ENCODE measurements at places on chromosomes 16 and 17.
A peak's percentile ranks its signal among the peaks of the same experiment; 100 is the strongest.

DNA sequence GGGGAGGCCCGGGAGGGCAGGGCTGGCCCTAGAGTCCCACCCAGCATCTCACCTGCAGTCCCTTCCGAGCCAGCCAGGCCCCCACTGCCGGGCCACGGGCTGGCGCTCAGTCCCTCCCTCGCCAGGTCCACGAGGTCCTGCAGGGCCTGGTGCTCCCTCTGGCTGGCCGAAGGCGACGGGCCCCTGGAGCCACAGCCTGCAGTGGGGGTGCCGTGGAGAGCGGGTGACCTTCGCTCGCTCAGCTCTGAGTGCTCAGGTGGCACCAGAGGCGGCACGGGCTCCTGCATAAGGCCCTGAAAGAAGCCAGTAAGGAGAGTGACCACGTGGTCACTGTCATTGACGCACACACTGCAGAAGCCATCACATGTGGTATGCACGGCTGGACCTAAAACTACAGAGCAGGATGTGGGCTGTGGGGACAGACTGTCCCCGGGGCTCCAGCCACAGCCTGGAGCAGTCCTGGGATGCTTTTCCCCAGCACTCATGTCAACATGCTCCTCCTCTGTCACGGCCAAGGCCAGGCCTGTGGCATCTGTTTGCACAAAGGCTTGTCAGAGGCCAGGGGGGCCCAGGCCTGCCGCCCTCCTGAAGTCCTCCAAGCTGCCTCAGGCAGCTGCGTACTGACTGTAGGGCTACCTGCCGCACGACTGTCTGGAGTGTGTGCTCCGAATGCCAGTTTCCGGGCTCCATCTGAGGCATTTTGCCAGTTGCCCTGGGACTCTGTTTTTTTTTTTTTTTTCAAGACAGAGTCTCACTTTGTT is 15.1 kb downstream of the SLX4 start:
- no peak for DNase-seq

GRCh38 chr16:19212059-19212458 is 44.0 kb downstream of the SYT17 start:
- DNase-seq: no peak

DNA sequence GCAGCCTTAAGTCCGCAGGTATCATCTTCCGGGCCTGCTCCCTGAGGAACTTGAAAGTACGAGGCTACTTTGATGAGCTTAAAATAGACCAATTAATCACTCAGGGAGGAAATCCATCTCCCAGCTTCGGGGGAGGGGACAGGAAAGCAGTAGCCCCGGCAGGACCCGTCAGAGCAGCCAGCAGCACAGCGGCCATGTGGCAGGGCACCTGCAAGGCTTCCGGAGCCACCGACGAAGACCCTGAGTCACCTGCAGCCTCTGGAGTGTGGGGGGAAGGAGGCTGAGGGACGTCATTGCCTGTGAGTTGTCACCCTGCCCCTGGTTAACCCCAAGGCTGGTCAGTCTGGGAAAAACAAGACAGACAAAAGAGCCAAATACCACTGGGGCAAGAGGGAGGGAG is 4.4 kb upstream of the CYB561 start:
- no peak for DNase-seq

DNA sequence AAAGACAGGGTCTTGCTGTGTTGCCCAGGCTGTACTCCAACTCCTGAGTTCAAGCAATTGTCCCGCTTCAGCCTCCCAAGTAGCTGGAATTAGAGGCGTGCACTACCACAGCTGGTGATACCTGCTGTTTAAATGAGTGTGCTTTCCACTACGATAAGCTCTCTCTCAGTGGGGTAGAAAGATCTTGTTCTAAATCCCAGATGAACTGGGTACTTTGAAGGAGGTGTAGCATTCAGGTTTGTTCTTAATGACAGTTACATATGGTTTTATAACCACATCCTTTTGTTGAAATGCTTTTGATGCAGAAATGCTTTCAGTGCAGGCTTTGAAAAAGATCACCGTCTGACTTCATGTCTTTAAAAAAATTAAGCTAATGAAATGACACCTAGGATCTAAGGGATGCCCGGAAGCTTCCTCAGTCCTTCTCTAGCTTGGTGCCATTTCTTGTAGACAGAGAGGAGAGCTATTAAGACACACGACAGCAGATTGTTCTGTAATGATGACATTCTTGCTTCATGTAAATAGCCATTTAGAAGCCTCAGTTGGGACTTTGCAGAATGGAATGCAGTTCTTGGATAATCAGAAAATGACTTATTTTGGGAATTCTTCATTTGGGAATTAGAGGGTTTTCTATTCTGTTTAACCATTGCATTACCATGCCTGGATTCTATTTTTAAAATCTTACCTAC is 19.5 kb downstream of the PMM2 start:
- DNase-seq: no peak

- DNase-seq: peak; percentile 37
Measured at GRCh38 chr17:79607940-79608623, 2.8 kb downstream of the RBFOX3 start.

DNA sequence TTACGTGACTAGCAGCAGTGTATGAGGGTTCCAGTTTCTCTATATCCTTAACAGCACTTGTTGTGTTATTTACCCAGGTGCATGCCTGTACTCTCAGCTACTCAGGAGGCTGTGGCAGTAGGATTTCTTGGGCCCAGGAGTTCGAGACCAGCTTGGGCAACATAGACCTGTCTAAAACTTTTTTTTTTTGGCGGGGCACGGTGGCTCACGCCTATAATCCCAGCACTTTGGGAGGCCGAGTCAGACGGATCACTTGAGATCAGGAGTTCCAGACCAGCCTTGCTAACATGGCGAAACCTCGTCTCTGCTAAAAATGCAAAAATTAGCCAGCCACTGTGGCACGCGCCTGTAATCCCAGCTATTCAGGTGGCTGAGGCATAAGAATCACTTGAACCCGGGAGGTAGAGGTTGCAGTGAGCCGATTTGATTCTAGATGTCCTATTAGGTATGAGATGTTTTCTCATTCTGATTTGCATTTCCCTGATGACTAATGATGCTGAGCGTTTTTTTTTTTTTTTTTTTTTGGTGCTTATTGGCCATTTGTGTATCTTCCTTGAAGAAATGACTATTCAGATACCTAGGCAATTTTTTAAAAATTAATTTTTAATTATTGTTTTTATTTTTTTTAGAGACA is 13.4 kb downstream of the CASC3 start:
- no peak for DNase-seq

GRCh38 chr17:21165922-21166594 is 39.3 kb downstream of the DHRS7B start:
- no peak for DNase-seq

GRCh38 chr16:84829168-84829965 is 9.6 kb downstream of the CRISPLD2 start:
- DNase-seq: peak; percentile 88

DNA sequence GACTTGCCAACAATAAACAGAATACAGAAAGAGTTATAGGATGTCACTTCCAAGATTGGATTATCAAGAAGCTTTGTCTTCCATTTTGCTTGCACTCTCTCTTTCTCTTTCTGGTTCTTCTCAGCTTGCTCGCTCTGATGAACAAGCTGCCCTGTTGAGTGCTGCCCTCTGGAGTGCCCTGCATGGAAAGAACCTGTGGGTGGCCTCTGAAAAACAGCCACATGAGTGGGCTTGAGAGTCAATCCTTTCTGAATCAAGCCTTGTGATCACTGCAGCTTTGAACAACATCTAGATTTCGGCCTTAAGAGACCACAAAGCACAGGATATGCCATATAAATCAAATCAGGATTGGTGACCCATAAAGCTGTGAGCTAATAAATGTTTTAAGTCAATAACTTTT is 185.1 kb downstream of the KIF2B start:
- DNase-seq: no peak

DNA sequence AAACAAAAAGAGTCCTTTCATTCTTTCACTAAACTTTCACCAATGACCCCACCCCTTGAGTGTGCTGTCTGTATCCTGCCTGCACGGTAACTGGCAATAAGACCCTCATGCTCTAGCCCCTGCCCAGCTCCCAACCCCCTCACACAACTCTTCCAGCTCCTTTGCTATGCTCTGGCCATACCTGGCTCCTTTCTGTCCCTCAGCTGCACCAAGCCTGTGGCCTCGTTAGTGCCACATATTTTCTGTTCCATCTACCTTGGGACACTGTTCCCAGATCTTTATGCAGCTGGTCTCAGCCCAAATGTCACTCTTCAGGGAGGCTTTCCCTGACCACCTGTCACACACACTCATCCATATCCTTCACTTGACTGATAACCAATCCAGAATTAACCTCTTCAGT is 47.3 kb downstream of the C16orf82 start:
- DNase-seq: no peak

DNA sequence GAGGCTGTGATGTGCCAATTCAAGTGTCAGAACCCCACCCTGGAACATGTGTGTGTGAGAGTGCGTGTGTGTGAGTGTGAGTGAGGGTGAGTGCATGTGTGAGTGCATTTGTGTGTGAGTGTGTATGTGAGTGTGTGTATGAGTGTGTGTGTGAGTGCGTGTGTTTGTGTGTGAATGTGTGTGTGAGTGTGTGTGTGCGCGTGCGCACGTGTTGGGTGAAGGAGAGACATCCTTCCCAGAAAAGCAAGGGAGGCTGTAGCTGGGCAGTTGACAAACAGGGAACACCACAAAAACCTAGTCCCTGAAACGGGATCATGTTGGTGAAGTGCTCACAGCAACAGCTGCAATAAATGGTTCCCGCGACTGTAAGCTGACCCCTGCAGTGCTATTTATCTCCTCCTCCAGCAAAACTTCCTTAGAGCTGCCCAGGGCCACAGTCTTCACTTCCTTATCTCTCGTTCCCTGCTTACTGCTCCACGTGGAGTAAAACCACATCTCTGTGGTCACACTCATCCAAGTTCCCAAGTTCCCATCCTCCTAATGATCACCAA is 40.1 kb upstream of the RPL38 start:
- DNase-seq: no peak

GRCh38 chr17:50575581-50576210 is 15.2 kb downstream of the CACNA1G start:
- DNase-seq: no peak

- peak; percentile 85 for DNase-seq
Measured at GRCh38 chr17:35889818-35890773, 9.9 kb upstream of the CCL5 start.

DNA sequence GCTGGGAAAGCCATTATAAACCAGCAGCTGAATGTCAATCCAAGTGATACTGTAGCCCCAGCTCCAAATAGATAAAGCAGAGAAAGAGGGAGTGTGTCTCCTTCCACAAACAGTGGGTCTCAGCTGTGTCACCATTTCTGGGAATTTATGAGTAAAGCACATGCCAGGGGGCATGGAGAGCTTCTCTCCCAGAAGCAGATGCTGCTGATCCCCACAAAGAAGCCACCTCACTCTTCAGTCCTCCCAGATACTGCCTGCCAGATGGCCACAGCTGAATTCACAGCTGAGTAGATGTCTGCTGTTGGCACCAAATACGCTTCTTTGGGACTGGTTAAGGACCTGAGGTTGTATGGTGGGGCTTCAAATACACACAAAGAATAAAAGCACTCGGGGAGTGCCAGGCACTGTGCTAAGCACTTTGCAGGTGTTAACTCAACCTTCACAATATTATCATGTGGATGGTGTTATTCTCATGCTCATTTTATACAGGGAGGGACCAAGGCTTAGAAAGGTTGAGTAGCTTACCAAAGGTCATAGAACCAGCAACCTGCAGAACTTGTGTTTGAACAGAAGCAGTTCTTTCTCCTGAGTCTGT is 298.3 kb downstream of the CDH11 start:
- DNase-seq: no peak

DNA sequence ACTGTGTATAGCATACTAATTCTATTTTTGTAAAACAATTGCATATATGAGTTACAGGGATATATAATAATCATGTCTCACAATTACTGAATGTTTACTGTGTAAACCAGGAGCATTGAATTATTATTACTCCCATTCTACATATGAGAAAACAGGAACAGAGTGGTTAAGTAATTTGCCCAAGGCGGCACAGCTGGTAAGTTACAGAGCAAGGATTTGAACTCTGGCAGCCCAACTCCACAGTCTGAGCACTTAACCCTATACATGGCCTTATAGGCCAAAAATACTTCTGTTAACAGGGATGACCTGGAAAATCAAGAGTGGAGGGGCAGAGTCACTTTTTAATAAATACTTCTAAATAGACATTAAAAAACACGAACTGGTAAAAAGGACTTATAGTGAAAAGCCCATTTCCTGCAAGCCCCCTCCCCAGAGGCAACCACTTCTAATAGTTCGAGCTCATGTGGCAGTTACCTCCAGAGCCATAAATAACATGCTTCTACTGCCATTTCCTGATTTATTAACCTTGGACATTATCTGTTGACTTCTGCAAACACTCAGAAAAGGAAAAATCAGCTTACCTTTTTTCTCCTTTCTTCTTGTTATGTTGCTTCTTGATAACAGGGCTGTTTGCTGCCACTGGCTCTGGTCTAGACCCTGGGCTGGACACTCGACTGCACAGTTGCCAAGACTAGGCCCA is 22.1 kb upstream of the ADGRG1 start:
- no peak for DNase-seq

DNA sequence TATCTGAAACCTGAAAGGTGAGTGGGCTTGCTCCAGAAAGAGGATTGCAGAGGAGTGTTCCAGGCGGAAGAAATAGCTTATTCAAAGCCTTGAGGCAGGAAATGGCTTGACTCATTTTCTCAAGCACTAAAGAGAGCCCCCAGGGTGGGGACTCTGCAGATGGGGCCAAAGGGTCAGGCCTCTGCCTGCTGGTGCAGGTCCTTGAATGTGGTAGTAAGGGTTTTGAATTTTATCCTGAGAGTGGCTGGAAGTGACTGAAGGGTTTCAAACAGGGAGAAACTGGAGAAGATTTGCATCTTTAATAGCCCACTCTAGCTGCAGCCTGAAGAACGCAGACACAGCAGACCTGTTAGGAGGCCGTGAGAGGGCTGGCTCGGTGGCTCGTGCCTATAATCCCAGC is 144.4 kb downstream of the CCT6B start:
- DNase-seq: no peak

DNA sequence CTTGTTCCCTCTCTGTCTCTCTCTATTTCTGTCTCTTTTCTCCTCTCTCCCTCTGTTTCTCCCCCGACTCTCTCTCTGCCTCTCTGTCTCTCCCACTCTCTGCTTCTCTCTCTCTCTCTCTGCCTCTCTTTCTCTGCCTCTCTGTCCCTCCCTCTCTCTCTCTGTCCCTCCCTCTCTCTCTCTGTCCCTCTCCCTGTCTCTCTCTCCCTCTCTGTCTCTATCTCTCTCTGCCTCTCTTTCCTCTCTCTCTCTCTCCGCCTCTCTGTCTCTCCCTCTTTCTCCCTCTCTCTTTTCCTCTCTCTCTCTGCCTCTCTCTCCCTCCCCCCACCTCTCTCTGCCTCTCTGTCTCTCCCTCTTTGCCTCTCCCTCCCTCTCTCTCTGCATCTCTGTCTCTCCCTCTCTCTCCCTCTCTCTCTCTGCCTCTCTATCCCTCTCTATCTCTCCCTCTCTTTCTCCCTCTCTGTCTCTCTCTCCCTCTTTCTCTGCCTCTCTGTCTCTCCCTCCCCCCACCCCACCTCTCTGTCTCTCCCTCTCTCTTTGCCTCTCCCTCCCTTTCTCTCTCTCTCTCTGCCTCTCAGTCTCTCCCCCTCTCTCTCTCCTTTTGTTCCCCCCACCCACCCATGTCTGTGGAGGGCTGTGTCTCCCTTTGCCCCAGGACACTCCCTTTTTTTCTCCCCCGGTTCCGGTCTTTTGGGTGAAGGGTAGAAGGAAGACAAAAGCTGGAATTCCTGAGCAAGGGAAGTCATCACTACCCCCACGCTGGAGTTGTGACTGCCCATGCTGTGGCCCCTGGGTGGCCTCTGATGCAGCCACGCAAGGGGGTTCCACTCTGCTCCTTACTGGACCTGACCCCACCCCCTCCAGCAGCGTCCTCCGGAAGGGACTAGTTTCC is 27.1 kb upstream of the MGAT5B start:
- DNase-seq: no peak

- no peak for DNase-seq
Measured at GRCh38 chr16:84699147-84699711, 571 bp upstream of the USP10 start.

- no peak for DNase-seq
Measured at GRCh38 chr16:47310792-47311211, 150.1 kb downstream of the ITFG1 start.

Measured in iris pigment epithelial cell (primary cell).